ENCODE measurements at places on chromosomes 3 and 15.

DNA sequence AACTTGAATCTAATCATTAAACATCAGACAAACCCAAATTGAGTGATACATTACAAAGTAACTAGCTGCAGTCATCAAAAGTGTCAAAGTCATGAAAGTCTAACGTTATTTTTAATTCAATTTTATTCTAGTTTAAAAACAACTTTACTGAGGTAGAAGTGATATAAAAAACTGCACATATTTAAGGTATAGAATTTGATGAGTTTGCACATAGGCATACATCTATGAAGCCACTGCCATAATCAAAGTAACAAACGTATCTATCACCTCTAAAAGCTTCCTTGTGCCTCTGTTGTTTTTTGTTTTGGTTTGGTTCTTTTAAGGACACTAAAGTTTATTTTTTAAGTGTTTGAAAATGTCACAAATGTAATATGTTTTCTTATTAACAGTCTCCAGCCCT, 130.9 kb downstream of the DLG1 start:
- no peak for DNase-seq

GRCh38 chr15:28921336-28921735, 35.6 kb downstream of the APBA2 start:
- DNase-seq = no peak

- no peak for DNase-seq
Observed at GRCh38 chr3:197014024-197014423, 15.6 kb downstream of the MELTF start.

DNA sequence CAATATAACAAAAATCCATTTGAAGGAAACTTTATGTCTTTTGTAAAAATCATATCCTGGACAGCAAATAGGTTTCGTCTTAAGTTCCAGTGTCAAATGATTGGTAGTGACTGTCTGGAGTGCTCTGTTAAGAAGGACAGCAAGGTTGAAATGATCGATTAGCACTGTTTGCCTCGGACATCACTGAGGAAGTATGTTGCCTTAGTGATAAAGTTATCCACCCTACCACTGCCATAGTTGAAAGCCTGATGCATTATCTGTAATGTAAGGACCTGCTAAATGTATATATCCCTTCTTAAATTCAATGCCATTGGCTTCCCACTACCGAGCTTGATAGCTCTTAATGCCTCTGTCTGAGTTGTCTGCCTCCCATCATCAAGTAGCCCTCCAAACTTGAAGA, 70.0 kb downstream of the CFAP20DC start:
- DNase-seq = no peak

GRCh38 chr15:85595804-85596536, 198.8 kb downstream of the KLHL25 start:
- DNase-seq = no peak

DNA sequence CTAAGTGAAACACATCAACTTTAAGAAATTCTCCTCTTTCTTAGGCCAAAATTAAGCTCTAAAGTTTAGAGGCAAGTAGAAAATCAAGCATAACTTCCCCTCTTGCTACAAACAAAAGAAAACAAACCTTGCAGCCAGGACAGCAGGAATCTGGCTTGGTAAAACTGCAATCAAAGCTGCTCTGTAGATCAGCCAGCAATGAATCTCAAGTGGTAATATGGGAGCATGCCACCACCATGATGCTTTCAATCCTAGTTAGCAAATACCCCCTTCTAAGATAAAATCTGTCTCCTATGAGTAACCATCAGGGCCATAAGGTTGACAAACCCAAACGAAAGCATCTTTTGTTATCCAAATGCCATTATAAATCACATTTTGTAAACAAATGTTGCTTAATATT, 208.3 kb upstream of the PLSCR5 start:
- DNase-seq = no peak

DNA sequence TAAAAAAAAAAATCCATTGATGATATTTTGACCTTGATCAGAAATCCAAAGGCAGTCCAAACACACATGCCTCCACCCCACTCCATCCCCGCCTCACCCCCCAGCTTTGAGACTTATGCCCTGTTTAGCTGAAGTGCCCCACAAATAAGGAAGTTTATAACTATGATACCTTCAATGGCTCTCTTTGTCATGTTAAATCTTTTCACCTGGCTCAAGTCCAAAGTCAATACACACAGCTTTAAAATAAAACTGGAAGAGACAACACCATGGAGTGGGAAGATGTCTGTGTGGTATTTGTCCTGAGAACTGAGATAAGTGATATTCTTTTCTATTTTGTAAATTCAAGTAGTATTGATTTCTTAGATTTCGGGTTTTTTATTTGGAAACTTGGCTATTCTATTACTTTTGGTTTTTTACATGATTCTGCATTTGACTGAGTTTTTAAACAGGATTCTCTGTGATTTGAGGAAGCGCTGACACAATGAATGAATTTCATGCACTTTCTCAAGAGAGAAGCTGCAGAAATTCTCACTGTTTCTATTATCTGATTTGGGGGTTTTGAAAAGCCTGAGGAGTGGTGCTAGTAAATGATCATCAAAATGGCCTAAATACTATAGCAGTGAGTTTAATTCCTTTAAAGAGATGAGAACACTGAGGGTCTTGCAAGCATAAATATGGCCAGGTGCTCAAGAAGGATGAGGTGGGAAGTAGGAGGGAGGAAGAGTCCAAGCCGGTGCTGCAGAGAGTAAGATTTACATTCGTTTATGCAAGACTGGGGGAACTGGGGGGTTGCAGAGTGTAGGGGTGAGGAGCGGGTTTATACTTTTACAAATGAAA, 5.2 kb downstream of the FOXB1 start:
- no peak for DNase-seq

GRCh38 chr3:111702996-111703985, 108.1 kb upstream of the ZBED2 start:
- no peak for DNase-seq

- no peak for DNase-seq
Observed at GRCh38 chr3:170352936-170353335, 4.6 kb upstream of the SKIL start.

Measured in stimulated activated CD4-positive, alpha-beta T cell treated with anti-CD3 and anti-CD28 coated beads, TNF-alpha, amount 100 ng/mL, for 4 hours (primary cell).